Activated T-helper 17 cell treated with anti-CD3 and anti-CD28 coated beads, Interleukin-2, amount 50 U/mL, for 72 hours (primary cell): ENCODE measurements at places on chromosomes 2 and 18. TPM values are rescaled to one million over a fixed set of nuclear protein-coding genes. Genes with fewer than 3 reads are reported as not detected.

Gene IL36G
- 0.48 TPM for total RNA-seq

- no peak for ATAC-seq
Observed at GRCh38 chr18:59325965-59326364, 7.5 kb upstream of the CPLX4 start.

Gene SOS1
- total RNA-seq, result 98.7 TPM

Gene NUP35
- 33.2 TPM for total RNA-seq

DNA sequence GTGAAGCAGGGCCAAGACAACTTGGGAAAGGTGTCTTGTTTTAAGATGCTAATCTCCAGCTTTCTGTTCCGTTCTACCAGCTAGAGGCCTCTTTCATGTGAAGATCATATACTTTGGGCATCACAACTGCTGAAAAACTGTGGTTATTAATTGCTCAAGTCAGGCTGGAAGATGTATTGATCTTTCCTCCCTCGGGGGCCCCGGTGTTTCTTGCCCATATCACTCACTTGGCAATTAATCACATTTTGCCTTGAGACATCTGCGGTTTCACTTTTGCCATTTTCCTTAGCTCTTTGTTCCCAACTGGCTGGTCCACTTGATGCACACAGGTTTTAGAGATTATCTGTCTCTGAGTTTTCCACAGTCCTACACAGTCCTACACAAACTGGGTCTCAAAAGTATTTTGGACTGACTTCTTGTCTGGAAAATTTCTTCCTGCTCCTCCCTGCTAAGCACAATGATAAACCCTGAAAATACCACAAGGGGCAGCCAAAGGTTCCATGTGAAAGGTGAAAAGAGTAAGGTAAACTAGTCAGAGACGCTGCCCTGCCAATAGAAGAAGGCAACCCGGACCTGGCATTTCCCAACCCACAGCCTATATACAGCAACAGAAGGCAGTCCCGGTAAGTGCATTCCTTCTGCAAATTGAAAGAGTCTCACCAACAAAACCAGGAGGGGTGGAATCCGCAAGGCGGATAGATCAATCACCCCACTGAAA lies 181.0 kb downstream of the AFF3 start:
- ATAC-seq, result no peak

Gene PMAIP1
- total RNA-seq, result 62.7 TPM

DNA sequence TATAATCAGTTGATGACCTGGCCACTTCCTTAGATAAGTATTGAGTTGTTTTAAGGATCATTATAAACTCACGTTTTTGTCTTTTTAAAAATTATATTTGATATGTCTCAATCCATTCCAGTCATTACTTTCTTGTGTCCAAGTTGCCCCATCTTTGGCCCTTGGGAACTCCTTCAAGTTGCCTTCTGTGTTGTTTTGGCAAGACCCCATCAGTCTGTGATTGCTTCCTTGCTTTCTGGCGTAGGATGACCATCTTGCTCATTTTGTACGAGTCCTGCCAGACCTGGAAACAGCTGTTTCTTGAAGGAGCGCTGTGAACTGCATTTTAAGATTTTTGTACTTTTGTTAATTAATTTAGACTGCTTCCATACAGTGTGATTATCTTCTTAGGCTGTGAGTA lies 68.9 kb upstream of the ITM2C start:
- ATAC-seq, result no peak

Gene INHA
- total RNA-seq, result not detected

DNA sequence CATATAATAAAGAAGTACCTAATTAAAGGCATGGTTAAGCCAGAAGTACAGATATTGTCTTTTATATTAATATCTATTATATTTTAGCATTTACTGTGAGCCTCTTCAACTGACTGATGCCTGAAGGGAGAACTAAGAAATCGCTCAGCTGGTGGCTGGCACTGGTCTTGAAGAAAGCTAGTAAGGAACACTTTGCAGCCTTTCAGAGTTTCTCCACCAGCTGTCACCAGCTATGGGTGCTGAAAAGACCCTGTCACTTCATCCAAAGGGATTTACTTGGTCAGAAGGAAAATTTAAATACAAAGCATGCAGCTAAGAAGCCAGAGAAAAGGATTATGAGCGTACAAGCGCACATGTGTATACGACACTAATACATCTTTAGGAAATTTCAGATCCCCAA lies 525.9 kb downstream of the TMEM182 start:
- no peak for ATAC-seq

DNA sequence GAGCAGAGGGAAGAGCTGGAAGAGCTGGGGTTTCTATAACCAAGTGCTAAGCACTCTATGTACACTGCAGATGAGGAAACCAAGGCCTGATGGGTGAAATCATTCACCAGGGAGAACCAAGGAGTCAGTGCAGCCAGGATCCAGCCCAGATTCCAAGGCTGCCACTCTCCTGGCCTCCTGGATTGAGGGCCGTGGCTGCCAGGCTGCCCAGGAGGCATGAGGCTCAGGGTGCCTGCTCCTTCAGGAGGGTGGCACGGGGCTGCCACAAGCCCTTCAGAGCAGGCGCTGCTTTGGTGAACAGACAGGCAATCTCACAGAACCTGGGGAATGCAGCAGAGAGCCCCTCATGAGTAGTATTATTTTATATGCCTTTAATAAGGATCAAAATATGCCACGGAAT lies 293.7 kb upstream of the HDAC4 start:
- ATAC-seq, result no peak

Gene TUBB8B
- not detected for total RNA-seq

- ATAC-seq, result peak; percentile 56
Observed at GRCh38 chr2:212961255-212961654, 190.2 kb downstream of the IKZF2 start.

- ATAC-seq, result peak; percentile 89
Observed at GRCh38 chr2:30436859-30437435, 10.1 kb upstream of the LCLAT1 start.

DNA sequence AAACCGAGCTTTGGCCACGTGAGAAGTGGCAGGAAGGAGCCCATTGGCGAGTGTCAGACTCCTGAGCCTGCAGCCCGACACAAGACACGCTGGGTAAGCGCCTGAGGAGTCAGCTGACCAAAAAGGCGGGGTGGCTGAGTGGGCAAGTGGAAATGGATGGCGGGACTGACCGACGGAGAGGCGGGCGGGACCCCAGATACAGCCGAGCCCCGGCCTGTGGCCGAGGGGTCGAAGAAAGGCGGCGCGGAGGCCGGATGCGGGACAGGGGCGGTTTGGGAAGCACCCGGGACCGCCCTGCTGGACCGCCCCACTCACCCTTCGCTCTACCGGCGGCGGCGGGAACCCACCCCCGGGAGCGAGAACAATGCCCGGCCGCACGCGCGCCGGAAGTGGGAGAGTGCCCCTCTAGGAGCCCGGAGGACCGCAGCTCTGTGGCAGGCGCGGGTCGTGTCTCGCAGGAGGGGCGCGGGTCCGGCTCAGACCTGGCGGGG lies 22.8 kb downstream of the ZSCAN30 start:
- peak; percentile 76 for ATAC-seq

- no peak for ATAC-seq
Observed at GRCh38 chr18:39455285-39455684, 1889.7 kb upstream of the CELF4 start.

DNA sequence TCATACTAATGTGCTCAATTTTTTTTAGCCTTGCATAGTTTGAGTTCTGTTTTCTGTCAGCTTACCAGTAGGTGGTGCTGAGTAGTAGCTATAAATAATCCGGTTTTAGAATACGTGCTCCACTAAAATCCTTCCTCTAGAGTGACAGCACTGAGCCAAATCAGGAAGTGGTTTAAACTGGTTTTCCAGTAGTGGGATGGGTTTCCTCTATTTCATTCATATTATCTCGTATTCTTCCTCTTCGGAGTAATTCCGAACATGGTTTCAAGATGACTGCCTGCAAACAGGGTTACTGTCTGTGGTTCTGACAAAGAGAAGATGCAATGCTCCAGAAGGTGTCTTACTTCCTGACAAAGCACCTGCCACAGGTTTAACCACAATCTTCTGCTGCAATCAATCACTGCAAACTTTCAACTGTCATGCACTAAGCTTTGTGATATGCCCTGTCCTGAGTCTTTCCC lies 496.9 kb upstream of the VRK2 start:
- peak; percentile 28 for ATAC-seq

DNA sequence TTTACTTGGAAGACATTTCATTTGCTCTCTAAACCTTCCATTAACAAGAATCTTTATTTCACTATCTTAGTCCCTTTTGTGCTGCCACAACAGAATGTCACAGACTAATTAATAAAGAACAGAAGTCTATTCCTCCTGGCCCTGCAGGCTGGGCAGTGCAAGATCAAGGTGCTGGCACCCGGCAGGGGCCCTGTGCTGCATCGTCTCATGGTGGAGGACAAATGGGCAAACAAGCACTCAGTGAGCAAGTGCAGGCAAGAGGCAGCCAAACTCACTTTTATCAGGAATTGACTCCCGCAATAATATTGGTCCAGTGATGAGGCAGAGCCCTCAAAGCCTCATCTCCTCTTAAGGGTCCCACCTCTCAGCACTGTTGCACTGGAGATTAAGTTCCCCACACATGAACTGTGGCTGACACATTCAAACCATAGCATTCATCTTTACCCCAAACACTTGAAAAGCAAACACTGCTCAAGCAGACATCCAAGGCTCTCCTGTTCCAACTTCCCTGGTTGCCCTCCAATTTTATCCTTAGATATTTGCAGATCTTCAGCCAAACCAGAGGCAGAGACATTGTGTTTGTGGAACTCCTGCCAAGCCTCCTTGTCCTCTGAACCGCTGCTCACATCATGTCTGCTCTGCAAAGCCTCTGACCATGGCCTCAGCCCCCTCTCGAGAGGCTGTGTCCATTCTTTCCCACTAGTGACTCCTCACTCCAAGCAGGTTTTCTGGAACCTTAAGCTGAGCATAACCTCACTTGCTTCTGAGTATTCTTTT lies 404.4 kb upstream of the SOX11 start:
- ATAC-seq, result no peak

- no peak for ATAC-seq
Observed at GRCh38 chr2:175454953-175455389, 273.5 kb upstream of the ATP5MC3 start.

- ATAC-seq, result peak; percentile 23
Observed at GRCh38 chr18:505483-506122, 5.1 kb upstream of the COLEC12 start.

DNA sequence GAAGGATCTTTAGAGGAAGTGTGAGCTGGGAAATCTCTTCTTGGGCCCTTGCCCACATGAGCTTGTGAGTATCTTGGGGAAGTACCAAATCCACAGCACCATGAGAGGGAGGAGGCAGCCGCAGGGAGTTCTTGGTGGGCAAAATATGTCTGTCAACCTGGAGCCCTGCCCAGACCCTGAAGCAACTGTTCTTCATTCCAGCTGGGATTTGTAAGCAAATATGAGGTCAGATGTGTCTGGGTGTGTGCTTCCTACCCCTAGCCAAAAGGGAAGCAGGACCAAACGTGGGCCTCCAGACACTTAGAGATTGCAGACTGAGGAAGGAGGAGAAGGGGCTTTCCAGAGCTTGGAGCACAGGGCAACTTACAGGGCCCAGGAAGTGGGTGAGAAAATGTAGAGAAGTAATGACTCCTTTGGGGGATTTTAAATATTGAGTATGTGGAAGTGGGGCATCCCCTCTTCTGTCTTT lies 41.9 kb downstream of the TMEM247 start:
- ATAC-seq, result peak; percentile 70

DNA sequence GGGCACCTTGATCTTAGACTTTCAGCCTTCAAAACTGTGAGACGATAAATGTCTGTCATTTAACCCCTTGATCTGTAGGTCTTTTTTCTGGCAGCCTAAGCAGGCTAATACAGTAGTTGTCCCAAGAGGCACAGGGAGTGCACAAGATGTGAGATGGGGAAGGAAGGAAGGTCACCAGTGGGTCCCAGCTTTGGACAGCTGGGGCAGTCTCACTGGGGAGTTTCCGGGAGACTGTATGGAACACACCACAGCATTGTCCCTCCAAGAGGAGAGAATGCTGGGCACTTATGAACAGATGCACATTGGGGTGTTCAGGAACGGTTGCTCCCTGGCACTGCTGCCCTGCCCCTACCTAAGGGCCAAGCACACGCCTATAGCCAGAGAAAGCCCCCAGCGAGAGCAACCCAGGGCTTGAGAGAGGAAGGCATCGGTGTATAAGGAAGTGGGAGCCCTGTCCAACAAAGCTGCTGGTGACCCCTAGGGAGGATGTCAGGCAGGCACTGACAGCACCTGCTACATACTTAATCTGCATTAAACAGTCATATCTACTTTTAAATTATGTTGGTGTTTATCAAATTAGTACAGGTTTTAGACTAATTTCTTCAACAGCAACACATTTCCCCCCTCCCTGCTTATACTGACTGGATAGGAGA lies 11.6 kb upstream of the NCK2 start:
- no peak for ATAC-seq

DNA sequence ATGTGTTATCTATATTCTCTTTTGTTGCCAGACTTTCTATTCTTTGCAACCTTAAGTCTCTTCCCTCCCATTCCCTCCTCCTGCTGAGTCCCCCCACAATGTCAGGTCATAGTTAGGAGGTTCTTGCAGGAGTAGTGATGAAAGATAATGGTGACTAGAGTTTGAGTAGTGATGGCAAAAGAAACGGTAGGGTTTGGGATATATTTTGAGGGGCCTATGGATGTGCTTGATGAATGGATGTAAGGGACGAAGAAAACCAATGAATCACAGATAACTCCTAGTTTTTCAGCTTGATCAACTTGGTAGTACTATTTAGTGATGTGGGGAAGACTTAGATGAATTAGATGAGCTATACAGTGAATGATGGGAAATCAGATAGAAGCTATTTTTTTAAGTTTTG lies 21.0 kb downstream of the EML4 start:
- ATAC-seq, result no peak

- ATAC-seq, result no peak
Observed at GRCh38 chr18:63924551-63924950, 16.8 kb downstream of the SERPINB10 start.

Gene SLC9A4
- total RNA-seq, result 0.11 TPM

GRCh38 chr2:99608861-99609260 lies 119.0 kb upstream of the REV1 start:
- ATAC-seq, result no peak

- ATAC-seq, result no peak
Observed at GRCh38 chr2:7674606-7675005, 757.4 kb downstream of the RNF144A start.

Gene TP53I3
- 2.7 TPM for total RNA-seq
